ENCODE measurements at places on chromosomes 4 and X. TPM values are rescaled to one million over a fixed set of nuclear protein-coding genes. Genes with fewer than 3 reads are reported as not detected.

GRCh38 chr4:26021417-26022345, 107.7 kb downstream of the SMIM20 start:
- DNase-seq: no peak

DNA sequence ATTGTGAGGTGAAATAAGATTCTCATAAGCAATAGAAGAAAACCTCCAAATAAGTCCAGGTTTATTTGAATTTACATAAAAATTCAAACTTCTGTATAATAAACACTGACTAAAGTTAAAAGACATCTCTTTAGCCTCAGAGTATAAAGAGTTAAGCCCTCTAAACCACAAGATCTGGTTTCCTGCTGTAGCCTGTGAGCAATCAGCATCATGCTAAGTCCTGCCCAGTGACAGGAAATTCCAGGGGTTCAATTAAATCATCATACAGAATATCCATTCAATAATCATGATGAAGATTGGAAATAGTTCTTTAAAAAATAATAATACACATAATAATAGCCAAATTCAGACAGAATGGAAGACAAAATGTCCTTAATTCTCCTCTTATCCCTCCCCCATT, 139.2 kb upstream of the DGKK start:
- no peak for DNase-seq

GRCh38 chrX:11619441-11619840, 46.3 kb downstream of the ARHGAP6 start:
- DNase-seq: no peak

- no peak for DNase-seq
Measured at GRCh38 chr4:39037941-39038340, 5.7 kb upstream of the TMEM156 start.

DNA sequence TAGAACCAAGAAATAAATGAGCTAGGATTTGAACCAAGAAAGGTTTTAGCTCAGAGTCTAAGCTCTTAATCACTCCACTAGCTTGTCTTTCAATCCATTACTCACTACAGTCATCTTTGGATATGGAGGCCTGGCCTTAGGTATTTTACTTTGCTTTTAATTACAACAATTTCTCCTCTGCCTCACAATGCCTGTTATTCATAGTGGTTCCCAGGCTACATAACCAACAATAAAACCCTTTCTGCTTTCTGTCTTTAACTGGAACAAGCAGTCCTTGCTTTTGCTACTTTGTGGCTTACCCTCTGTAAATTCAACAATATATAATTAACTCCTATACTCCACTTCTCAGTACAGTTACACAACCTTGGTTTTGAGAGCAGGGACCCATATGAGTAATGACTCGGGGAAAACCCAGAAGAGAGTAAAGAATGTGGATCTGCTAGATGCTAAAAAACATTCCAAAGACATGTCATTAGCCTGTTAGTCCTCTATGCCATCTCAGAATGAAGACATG, 94.7 kb upstream of the NAP1L5 start:
- DNase-seq: no peak

DNA sequence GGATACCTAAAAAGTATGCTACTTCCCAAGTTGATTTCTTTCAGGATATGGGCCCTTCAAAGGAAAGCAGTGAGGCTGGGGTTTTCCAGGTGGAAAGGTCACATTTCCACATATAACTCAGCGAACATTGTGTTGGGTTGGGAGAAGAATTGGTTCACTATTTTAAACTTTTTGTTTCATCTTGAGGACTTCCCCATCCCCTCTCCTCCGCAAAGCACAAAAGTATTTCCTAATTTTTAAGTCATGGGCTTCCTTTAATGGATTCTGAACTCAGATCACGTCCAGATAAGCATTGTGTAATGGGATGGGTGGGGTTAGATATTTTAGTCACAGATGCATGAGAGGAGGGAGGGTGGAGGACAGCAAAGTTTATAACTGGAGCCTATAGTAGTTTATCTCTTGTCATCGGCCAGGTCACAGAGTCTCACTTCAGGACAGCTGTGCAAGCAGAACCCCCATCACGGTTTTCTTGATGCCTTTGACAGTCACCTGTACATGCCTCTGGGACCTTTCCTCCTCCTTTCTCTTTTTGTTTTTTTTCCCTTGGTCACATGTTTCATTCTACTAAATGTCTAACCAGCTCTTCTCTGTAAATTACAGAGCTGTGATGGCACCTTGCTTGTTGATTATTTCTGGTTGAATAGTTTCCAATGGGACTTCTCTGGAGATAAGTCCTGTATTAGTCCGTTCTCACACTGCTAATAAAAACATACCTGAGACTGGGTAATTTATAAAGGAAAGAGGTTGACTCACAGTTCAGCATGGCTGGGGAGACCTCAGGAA, 115.4 kb downstream of the PTTG2 start:
- no peak for DNase-seq

DNA sequence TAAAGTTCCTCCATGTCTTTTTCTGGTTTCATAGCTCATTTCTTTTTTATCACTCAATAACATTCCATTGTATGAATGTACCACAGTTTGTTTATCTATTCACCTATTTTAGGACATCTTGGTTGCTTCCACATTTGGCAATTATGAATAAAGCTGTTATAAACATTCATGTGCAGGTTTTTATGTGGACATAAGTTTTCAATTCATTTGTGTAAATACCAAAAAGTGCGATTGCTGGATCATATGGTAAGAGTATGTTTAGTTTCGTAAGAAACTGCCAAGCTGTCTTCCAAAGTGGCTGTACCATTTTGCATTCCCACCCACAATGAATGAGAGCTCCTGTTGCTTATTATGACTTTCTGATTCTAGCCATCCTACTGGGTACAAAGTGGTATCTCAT, 36.3 kb upstream of the ZFX start:
- DNase-seq: no peak

GRCh38 chr4:102343964-102344519, 1.2 kb downstream of the SLC39A8 start:
- DNase-seq: no peak

DNA sequence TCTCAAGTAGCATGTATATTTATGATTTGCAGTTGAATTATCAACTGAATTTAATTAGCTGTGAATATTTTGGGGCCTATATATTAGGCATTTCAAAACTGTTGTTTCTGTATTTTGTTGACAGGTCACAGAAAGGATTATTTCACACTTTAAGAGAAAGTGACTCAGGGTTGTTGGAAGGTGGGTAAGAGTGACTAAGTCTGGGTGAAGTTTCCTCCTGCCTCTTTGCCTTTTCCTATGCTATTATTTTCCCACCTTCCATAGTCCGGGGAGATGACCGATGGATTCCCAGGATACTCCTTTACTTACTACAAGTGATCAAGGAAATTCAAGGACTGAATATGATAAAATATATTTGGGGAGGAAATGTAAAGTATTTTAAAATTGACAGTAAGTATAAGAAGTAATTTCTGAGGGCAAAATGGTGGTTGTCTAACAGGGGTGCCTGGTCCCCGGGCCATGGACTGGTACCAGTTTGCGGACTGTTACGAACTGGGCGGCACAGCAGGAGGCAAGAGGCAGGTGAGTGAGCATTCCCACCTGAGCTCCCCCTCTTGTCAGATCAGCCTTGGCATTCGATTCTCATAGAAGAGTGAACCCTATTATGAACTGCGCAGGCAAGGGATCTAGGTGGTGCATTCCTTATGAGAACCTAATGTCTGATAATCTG, 175.5 kb upstream of the GPRIN3 start:
- no peak for DNase-seq

GRCh38 chr4:101931619-101932018, 141.1 kb downstream of the BANK1 start:
- DNase-seq: no peak

Gene ARX
- total RNA-seq: not detected

GRCh38 chr4:61828960-61829359, 628.8 kb downstream of the ADGRL3 start:
- DNase-seq: no peak

DNA sequence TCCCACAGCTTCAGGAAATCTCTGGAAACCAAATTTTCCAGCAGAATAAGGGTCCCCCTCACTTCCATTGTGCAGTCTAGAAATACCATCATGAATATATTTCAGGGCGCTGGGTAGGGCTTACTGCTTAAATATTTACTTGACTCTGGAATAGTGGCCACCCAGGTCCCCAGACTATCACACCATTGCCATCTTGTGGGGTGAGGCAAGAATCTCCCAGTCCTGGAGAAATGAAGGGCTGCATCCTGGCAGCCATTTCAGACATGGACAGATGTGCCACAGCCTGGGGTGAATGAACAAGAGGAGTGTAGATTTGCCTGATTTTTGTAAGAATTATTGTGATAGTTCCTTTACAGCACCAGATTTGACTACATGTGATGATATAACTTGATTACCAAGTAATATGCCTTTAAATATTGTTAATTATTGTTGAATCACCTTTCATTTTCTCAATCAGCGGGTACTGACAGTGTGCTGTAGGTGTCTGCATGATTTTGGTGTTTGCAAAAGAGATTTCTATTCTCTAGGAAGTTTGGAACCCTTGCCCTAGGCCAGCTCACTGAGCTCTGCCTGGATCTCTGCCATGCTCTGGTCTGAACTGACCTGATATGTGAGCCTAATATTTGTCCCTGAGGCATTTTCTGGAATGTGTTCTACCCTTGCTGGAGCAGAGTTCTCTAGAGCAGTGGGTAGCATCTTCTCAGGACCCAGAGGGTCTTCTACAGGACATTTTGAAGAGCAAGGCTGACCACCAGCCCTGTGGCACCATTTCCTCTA, 183.4 kb downstream of the KIT start:
- DNase-seq: no peak

DNA sequence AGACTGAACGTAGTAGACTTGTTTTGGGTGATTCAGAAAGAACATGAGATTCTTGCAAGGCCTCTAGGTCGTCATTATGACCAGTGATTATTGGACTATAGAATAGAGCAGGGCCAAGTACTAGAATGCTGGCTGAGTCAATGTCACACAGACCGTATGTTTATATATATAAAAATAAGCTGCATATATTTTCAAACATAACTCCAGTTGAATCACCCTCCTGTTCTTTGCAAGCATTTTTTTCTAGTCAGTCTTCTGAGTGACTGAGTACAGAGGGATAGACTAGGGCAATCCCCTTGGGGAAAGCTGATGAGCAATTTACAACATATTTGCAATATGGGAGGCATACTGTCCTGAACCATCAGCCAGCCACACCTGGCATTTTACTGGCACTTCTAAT, 48.4 kb upstream of the PRPS1 start:
- no peak for DNase-seq

DNA sequence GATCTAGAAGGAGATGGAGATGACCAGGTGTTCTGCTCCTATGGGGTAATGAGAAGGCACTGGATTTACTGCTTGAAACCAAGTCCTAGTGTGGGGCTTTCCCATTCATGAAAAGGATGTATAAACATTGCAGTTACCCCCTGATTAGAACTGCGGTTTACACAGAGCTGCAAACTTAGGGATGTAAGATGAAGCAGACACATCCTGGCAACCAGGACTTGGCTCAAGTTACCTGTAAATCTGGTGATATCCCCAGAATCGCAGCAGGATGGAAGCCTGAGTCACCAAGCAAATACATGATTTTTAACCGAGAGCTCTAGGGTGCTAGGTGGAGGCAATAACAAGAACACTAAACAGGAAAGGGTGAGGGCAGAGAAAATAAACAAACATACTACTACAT, 178.6 kb upstream of the MAMLD1 start:
- no peak for DNase-seq

GRCh38 chr4:138680989-138681604, 334.5 kb upstream of the NOCT start:
- DNase-seq: no peak

Gene CYBB
- 77.0 TPM for total RNA-seq

GRCh38 chr4:140906993-140907962, 151.1 kb upstream of the TBC1D9 start:
- no peak for DNase-seq

- no peak for DNase-seq
Measured at GRCh38 chr4:8882239-8882638, 10.6 kb upstream of the HMX1 start.

Gene F8A3
- total RNA-seq: 19.4 TPM

DNA sequence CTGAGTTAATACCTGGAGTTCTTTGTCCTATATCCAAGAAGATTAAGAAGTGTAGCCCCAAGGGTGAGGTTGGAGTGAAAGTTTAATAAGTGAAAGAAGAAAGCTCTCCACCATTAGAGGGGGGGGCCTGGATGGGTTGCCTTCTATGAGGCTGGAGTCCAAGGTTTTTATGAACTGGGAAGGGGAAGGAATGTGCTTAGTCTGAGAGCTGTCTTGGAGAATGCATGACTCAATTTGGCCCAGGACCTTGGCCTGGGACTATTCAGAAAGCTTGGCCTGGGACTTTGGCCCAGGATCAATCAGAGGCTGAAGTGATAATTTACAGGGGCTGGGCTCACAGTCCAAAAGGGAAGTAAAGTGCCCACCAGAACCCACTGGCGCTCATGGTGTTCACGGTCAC, 1049.0 kb upstream of the GRIA3 start:
- DNase-seq: no peak

GRCh38 chrX:43809463-43809862, 72.8 kb downstream of the MAOB start:
- DNase-seq: no peak

DNA sequence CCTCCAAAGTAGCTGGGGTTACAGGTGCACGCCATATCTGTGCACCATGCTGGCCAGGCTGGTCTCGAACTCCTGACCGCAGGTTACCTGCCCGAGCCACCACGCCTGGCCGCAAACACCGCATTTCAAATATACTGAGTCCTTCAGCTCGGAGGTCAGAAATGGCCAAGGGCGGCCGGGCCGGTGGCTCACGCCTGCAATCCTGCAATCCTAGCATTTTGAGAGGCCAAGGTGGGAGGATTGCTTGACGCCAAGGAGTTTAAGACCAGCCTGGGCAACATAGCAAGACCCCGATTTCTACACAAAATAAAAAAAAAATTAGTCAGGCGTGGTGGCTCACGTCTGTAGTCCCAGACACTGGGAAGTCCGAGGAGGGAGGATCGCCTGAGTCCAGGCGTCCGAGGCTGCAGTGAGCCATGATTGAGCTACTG, 71.9 kb upstream of the PPP2R3B start:
- DNase-seq: no peak

DNA sequence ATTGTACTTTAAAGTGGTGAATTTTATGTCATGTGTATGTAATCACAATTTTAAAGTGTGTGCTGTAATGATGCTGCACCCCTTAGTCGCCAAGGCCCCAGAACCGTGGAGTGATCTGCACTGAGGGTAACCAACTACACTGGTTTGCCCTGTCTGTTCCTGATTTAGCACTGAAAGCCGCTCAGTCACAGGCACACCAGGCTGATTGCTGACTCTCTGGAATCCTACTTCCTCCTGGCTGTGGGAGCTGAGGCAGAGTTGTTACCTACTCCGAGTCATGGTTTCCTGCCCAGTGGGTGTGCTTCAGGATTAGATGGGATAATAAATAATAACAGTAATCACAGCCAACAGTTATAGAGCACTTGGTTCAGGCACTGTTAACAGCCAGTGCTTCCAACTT, 645.4 kb downstream of the BCOR start:
- no peak for DNase-seq

GRCh38 chr4:54091637-54092404, 8.1 kb upstream of the GSX2 start:
- peak; percentile 92 for DNase-seq

Gene FUNDC1
- 6.7 TPM for total RNA-seq

All from mesenteric fat pad (tissue), 1 donor.